Fibroblast of pulmonary artery (primary cell): ENCODE measurements at places on chromosomes 3 and 15.
A peak's percentile ranks its signal among the peaks of the same experiment; 100 is the strongest.

- peak; percentile 99 for DNase-seq
These were observed 220.8 kb upstream of the TPRG1 start for GRCh38 chr3:188950832-188951489.

DNA sequence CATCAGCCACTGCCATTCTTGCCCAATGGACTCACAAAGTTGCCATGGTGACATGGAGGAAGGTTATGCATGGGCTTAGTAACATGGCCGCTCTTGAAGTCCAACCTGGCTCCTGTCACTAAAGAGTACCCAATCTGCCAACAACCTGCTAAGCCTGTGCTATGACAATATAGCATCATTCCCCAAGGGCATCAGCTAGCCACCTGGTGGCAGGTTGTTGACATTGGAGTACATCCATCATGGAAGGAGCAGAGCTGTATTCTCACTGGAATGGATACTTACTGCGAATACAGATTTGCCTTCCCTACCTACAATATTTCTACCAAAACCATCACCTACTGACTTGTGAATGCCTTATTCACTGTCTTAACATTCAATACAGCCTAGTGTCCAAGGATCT is 138.9 kb upstream of the RORA start:
- DNase-seq = no peak

- peak; percentile 98 for DNase-seq
These were observed 9.2 kb upstream of the MME start for GRCh38 chr3:155070932-155071387.

DNA sequence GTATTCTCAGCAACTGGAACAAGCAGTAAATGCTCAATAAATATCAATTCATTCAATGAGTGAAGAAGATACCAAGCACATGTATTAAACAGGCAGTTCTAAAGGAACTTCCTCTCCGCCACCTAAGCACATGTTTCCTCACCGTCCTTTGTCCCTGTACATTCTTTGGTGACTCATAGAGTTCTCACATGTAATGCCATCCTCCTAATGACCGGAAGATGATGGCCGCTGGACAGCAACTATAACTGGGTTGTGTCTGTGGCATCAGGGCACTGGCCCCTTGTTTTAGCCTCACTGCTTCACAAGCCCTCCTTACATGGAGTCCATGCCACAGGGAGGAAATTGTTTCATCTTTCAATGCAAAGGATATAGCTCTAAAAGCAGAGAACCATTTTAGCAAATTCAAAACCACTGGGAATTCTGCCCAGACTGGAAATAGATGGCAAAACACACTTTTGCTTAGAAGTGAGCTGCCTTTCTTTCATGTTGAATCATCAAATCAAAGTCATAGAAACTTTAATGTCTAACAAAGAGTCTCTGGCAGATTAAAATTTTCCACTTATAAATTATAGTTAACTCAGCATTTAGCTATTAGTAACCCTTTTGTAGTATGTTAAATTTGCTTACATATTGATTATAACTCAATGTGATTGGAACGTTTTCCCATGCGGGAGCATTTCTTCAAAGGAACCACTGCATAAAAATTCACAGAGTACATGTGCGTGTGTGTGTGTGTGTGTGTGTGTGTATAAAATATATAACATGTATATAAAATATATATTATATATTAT is 74.1 kb downstream of the GAP43 start:
- DNase-seq = peak; percentile 13

DNA sequence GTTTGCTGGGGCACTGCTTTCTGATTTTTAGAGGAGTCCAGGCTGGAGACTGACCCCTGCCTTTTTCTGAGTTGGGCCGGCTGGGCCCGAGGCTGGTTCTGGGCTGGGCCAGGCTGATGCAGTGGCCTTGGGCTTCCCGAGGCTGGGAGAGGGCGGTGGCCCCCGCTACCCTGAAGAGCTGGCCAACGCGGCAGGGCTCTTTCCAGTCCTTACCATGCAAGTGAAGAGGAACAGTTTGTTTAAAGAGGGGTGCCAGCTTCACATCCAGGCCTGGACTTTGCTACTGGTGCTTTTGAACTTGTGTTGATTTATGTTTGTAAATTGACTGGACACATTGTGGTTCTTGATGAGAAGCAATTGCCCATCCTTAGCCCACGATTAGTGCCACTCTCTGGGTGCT is 15.3 kb downstream of the IGF1R start:
- DNase-seq = no peak

GRCh38 chr3:10400050-10400748 is 79.3 kb upstream of the SEC13 start:
- no peak for DNase-seq

GRCh38 chr3:37520907-37521341 is 340.8 kb upstream of the CTDSPL start:
- DNase-seq = no peak

DNA sequence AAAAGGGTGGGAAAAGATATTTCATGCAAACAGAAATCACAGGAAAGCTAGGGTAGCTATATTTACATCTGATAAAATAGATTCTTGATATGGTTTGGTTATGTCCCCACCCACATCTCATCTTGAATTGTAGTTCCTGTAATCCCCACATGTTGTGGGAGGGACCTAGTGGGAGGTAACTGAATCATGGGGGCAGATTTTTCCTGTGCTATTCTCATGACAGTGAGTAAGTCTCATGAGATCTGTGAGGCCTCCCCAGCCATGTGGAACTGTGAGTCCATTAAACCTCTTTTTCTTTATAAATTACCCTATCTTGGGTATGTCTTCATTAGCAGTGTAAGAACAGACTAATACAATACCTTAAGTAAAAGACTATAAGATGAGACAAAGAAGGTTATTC is 558.1 kb downstream of the RSL24D1 start:
- DNase-seq = no peak

- no peak for DNase-seq
These were observed 95.2 kb downstream of the WDR76 start for GRCh38 chr15:43922021-43922420.

- no peak for DNase-seq
These were observed 122.9 kb downstream of the PDE8A start for GRCh38 chr15:85104584-85104983.

- no peak for DNase-seq
These were observed 130.4 kb downstream of the PCCB start for GRCh38 chr3:136380530-136380929.

DNA sequence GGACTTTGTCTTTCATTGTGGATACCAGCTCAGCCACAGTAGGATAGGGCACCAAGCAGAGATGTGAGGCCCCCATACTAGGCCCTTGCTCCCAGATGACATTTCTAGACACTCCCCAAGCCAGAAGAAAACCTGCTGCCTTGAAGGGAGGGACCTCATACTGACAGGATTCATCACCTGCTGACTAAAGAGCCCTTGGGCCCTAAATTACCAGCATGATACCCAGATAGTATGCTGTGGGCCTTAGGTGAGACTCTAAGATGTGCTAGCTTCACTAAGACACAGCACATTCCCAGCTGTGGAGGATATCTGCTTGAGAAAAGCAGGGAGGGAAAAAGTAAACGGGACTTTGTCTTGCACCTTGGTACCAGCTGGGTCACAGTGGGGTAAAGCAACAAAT is 324.0 kb downstream of the TBL1XR1 start:
- DNase-seq = no peak

DNA sequence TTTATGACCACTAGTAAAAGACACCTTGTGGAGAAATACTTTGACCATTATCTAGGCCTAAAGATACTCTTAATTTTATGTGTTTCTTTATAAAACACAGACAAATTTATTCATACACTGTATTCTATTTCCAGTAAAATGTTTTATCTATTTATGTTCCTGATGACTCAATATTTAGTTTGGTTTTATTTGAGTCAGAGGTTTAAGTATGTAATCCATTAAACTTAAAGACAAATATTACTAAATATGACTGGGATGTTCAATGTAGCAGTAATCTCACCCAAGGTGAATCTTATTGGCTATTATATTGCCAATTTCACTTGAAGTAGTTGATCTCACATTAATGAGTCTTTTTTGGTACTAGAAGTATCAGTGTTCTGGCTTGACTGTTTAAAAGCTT is 799.7 kb downstream of the CADM2 start:
- DNase-seq = no peak

- DNase-seq = peak; percentile 67
These were observed 59.7 kb downstream of the NOX5 start for GRCh38 chr15:69074001-69074842.
